ENCODE measurements at places on chromosomes 2 and 18.

DNA sequence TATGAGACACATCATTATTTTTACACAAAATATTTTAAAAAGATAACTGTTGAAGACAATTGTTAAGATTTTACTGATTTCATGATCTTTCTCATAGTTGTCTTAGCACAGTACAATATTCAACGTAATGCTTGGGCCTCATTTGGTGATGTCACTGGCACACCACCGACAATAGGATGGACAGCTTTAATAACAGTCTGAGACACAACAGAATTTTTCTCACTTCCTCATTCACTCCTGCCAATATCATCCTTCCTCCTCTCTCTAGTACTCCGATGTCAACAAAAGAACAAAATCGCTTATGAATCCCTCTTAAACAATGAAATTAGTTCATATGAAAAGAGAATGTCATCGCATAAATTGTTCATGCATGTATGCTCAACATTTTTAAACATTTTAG, 461.9 kb upstream of the CDH7 start:
- DNase-seq = no peak

DNA sequence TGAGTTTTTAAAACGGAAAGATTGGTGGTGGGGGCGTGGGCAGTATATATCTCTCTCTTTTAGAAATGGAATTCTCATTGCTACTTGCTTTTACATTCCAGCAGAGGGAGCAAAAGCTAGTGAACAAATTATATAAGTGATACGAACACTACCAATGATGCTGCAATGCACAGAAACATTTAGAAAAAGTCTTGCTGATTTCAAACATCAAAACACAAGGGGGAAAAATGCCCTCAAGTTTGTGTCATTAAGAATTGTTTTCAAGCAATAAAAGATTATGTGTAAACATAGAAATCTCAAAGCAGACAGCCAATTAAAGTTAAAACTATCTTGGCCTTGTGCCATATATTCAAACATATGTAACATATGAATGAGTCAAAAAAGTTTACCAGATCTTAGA, 296.3 kb upstream of the KCNJ3 start:
- peak; percentile 62 for DNase-seq

DNA sequence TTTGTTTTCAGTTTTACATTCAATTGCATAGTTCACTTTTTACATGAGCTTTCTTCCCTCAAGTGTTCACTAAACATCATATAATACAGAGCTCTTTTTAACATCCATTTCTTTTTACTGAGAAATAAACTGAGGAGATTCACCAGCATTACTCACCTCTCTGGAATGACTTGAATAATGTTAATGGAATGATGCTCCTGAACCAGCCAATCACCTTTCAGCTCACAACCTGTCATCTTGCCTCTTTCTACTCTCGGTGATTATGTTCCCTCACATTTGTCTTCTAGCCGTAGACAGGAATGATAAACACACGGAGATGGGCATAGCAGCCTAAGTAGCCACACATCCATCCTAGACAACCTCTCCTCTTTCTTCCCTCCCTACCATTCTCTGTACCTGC, 301.7 kb downstream of the PAX3 start:
- DNase-seq = no peak

- DNase-seq = no peak
Observed at GRCh38 chr2:196963043-196963442, 36.5 kb upstream of the PGAP1 start.

- no peak for DNase-seq
Observed at GRCh38 chr18:13374468-13375301, 156.1 kb downstream of the LDLRAD4 start.

GRCh38 chr2:203030991-203031390, 16.3 kb downstream of the NBEAL1 start:
- DNase-seq = no peak

GRCh38 chr2:237715459-237715947, 83.1 kb upstream of the RBM44 start:
- no peak for DNase-seq

DNA sequence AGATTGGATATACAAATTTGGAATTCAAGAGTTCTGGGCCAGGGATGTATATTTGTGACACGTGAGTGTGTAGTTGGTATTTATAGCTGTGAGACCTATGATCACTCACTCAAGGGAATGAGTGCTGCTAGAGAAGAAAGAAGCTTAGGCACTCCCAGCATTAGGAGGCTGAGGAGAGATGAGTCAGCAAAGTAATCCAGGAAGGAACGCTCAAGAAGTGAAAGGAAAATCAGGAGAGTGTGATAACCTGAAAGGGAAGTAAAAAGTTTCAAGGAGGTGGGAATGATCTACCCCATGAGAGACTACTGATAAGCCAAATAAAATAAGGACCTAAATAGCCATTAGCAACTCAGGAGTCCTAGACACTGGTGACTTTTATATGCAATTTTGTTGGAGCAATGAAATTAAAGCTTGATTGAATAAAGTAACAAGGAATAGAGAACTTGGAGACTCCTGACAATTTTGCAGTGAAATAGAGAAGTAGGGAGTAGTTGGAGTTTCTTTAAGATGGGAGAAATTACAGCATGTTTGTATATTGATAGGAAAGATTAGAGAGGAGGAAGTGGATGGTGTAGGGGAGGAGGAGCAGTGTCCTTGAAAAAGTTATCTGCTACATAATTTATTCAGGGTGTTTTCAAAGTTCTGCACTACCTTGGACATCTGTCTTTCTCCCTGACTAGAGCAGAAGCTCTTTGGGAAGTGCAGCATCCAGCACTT, 89.9 kb downstream of the UBE2E3 start:
- no peak for DNase-seq

- no peak for DNase-seq
Observed at GRCh38 chr2:223537115-223537514, 65.0 kb downstream of the SCG2 start.

DNA sequence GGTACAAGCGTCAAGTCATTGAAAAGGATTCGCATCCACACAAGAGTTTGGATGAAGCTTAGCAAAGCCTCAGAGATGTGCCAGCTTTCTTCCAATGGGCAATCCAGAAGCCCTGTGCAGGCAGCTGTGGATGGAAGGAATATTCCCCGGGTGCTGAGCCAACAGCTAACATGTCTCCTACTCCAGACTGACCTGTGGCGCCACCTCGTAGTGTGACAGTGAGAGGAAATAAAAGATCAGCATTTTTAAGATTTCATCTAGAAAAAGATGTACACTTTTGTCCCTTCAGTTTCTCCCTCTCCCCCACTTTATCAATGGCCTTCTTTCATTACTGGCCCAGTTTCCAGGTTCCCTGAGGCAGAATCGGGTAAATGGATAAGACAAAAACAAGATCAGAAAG, 48.9 kb upstream of the SPATS2L start:
- DNase-seq = no peak
